Aorta (tissue), 5 donors: ENCODE measurements at places on chromosomes 16 and 17. TPM values are rescaled to one million over a fixed set of nuclear protein-coding genes. Genes with fewer than 3 reads are reported as not detected.

DNA sequence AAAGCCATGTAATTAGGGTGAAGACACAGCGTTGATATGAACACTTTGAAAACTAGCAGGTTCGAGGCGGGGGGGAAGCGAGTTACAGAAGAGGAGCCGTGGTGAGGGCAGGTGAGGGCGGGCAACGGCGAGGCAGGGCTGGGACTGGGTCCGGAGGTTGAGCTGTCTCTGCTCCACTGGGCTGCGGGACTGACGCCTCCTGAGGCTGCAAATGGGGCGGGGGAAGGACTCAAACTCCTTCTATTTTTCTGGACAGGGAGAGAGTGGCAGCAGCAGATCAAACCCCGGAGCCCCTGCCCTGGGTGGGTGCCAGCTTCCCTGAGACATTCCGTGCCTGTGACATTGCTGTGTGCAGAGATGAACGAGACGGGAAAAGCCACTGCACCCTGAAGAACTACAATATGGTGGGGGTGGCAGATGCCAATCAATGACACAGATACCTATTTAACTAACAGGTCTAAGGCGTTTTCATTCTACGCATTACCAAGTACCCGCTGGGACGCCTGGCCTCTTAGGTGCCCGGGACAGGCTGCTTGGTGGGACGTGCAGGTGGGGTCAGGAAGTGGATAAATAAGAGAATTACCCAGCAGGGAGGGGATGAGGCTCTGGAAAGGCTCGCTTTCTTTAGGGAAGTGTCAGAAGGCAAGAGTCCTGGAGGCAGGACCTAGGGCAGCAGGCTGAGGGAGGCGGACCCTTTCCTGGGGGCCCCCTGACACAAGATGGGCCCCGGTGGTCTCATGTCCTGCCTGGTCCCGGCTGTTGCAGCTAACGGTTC, 30.4 kb downstream of the RPH3AL start:
- peak; percentile 61 for DNase-seq

DNA sequence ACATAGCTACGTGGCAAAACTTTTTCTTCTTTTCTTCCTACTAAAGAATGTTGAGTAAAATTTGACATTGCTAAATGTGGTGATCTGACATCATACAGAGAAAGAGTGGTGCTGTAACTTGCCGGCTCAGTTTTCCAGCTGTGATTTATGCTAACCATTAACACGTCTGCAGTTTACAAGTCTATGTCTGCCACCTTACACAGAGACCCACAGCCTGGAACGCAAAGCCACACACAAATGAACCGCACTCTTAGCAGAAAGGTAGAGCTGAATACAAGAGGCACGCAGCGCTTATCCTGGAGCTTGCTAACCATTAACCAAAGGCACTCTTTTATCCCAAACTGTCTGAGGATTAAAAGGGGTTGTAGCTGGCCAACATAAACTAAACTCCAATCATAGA, 31.9 kb downstream of the CACNG1 start:
- peak; percentile 46 for DNase-seq

DNA sequence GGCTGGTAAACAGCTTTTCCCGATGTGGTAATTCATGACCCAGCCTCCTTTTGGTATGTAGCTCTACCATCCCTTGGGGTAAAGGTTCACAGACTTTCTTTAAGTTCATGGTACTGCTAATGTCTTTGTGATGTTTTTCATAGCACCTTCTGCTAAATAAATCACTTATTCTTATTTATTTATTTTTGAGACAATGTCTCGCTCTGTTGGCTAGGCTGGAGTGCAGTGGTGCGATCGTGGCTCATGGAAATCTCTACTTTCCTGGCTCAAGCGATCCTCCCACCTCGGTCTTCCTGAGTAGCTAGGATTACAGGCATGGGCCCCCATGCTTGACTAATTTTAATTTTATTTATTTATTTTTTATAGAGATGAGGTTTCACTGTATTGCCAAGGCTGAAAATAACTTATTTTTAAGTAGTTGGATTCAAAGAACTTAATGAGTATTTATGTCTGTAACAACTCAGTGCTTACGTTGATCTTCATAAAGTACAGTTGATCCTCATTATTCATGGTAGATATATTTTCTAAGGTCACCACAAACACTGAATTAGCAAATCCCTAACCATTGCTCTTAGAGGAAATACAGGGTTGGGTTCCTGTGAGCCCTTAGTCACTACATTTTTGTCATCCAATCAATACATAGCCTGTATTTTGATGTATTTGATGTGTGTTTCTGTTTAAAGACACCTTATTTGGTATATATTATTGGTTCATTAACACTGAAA, 97.1 kb downstream of the SHISA9 start:
- DNase-seq: no peak

- no peak for DNase-seq
Observed at GRCh38 chr16:72468582-72468981, 296.6 kb upstream of the PMFBP1 start.

- DNase-seq: no peak
Observed at GRCh38 chr16:50185005-50185505, 31.9 kb downstream of the TENT4B start.

- no peak for DNase-seq
Observed at GRCh38 chr16:83706394-83706793, 101.4 kb upstream of the HSBP1 start.

DNA sequence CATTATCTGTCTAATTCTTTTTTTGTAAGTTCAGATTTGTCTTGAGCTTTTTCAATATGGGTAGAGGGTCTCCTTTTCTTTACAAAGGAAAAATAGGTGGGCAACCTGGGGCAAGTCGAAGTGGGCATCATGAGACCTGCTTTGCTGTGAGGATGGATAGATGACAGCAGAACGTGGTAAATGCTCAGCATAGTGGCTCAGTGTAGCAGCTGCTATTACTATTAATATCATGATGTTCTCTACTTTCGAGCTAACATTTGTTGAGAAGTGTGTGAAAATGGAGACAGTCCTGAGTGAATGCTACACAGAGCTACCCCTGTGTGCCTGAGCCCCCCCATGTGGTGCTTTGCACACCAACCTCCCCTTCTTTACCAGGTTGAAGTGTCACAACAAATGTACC, 39.0 kb upstream of the LGALS9 start:
- no peak for DNase-seq

DNA sequence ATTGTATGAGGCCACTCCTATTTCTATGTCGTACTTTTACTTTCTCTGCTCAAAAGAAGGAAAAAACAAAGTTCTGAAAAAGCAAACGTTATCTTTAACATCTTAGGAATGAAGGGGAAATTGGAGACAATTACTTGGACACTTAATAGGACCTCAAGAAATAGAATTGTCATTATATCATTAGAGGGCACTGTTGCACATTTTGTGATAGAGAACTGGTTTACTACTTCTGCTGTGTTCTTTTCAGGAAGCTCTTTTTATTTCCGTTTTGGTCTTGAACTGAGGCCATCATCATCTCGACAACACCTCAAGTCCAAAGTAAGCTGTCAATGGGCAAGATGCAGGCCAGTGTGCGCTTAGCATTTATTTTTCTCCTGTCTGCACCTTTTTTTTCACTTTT, 14.6 kb downstream of the COG4 start:
- no peak for DNase-seq

DNA sequence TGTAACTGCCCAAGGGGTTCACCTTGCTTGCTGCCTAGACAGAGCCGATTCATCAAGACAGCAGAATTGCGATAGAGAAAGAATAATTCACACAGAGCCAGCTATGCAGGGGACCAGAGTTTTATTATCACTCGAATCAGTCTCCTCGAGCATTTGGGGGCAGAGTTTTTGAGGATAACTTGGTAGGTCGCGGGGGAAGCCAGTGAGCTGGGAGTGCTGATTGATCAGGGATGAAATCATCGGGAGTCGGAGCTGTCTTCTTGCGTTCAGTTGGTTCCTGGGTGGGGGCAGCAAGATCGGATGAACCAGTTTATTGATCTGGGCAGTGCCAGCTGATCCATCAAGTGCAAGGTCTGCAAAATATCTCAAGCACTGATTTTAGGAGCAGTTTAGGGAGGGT, 9.1 kb downstream of the ITGAM start:
- peak; percentile 40 for DNase-seq

DNA sequence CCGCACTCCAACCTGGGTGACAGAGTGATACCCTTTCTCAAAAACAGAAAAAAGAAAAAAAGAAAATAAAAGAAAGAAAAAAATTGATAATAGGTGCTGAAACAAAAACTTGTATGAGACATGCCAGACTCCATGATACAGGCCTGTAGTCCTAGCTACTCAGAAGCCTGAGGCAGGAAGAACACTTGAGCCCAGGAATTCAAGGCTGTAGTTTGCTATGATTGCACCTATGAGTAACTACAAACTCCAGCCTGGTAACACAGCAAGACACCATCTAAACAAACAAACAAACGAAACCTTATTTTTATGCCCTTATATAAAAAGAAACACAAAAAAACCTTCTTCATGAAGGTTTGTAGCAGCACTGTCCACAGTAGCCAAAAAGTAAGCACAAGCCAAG, 5.0 kb upstream of the CMTM4 start:
- DNase-seq: no peak

DNA sequence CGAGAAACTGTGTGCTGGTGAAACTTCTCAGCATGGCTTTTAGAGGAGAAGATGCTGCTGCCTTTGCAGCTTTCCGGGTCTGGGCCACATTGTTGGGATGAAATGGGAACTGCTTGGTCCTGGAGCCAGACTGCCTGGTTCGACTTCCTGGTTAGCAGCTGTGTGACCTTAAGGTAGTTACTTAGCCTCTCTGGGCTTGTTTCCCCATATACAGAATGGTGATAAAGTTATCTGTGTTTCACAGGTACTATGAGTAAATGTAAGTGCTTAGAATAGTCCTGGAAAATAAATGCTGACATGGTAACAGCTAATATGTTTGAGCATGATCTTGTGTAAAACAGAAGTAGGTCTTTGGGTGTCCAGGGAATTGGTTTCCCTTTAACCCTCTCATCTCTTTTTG, 26.3 kb downstream of the AKAP1 start:
- DNase-seq: no peak

GRCh38 chr16:28915181-28915580, 9.9 kb downstream of the RABEP2 start:
- DNase-seq: no peak

SLC9A5 gene
- total RNA-seq: 1.6 TPM

MAP3K3 gene
- 54.5 TPM for total RNA-seq

FOXC2 gene
- 29.0 TPM for total RNA-seq

RMI2 gene
- 1.7 TPM for total RNA-seq

ZC3H7A gene
- total RNA-seq: 86.2 TPM

MEOX1 gene
- total RNA-seq: 6.9 TPM
